ENCODE measurements at places on chromosomes 4 and X.

- no peak for DNase-seq
Measured at GRCh38 chr4:56689201-56689969, 8.3 kb upstream of the HOPX start.

- no peak for DNase-seq
Measured at GRCh38 chr4:156496797-156497196, 474.8 kb downstream of the PDGFC start.

GRCh38 chr4:111693758-111694157, 451.5 kb upstream of the FAM241A start:
- peak; percentile 19 for DNase-seq

- no peak for DNase-seq
Measured at GRCh38 chr4:177596035-177596434, 153.8 kb upstream of the AGA start.

- DNase-seq = no peak
Measured at GRCh38 chr4:121070274-121070673, 2.1 kb downstream of the NDNF start.

- no peak for DNase-seq
Measured at GRCh38 chr4:21763855-21764254, 184.7 kb downstream of the KCNIP4 start.

DNA sequence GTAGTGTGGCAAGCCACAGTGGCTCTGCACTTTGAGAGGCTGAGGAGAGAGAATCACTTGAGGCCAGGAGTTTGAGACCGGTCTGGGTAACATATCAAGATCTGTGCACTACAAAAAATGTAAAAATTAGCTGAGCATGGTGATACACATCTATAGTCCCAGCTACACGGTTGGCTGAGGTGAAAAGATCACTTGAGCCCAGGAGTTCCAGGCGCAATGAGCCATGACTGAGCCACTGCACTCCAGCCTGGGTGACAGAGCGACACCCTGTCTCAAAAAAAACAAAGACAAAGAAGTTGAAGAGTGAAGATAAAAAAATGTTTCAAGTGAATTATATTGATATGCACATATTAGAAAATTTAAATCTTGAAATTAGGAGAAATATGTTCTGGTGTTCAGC, 46.3 kb downstream of the SULT1B1 start:
- DNase-seq = no peak

DNA sequence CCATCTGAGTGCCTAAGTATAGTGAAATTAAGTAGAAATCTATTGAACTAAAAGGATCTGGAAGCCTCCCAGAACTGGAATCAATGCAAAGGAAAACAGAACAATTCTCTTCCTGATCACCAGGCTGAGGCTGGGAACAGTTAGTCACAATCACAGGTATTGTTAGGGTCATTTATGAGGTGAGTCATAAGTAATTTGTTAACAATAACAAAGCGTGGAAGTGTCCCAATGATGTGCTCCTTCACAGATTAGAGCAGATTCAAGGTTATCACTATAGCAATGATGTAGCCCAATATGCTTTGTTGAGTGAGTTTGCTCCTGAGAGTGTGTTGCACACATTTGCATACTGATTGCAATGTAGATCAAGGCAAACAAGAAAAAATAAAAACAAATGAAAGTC, 228.1 kb downstream of the ZNF674 start:
- DNase-seq = no peak
